ENCODE measurements at places on chromosomes 11 and 22.
A peak's percentile ranks its signal among the peaks of the same experiment; 100 is the strongest.

- DNase-seq, result no peak
Measured at GRCh38 chr11:80415580-80415979, 974.8 kb upstream of the TENM4 start.

DNA sequence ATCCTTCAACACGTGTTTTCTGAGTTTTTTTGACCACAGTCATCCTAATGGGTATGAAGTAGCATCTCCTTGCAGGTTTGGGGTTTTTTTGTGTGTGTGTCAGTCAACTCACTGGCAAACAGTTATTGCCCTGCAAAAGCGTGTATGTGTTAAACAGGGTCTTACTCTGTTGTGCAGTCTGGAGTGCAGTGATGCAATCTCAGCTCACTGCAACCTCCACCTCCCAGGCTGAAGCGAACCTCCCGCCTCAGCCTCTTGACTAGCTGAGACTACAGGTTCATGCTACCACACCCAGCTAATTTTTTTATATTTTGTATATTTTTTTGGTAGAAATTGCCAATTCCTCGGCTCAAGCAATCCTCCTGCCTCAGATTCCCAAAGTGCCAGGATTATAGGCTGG, 15.4 kb downstream of the CELSR1 start:
- no peak for DNase-seq

DNA sequence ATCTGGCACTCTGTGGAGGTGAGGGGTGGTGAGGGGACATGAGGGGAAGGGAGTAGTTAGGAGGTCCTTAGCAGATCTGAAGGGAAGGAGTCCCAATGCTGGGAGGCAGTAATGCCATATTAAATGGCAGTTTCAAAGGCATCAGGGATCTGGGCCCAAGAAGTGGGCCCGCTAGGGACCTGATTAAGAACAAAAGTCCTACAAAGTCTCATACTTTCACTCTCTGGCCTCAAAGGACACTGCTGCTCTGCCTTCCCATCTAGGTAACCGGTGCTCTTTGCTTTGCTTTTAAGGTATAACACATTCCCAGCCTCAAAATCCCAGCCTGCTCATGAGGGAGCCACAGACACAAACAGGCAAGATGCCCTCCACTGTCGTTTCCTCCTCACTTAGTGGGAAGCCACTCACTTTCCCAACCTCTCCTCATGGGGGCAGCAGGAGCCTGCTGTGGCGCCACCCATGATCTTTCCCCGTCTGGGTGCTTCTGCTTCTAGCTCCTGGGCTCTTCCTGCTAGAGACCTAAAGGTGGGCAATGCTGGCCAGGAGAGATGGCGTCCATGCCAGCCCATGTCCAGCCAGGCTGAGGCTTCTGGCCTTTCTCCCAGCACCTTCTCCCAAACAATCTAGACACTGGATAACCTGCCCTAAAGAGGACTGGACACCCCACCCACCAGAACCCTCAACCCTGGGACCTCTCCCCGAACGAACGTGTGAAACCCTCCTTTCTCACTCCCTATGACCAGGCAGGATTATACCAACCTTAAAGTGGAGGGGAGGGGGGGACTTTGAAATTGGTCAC, 68.3 kb downstream of the PLEKHA7 start:
- DNase-seq, result peak; percentile 74

- no peak for DNase-seq
Measured at GRCh38 chr11:110366291-110366690, 63.5 kb upstream of the FDX1 start.

DNA sequence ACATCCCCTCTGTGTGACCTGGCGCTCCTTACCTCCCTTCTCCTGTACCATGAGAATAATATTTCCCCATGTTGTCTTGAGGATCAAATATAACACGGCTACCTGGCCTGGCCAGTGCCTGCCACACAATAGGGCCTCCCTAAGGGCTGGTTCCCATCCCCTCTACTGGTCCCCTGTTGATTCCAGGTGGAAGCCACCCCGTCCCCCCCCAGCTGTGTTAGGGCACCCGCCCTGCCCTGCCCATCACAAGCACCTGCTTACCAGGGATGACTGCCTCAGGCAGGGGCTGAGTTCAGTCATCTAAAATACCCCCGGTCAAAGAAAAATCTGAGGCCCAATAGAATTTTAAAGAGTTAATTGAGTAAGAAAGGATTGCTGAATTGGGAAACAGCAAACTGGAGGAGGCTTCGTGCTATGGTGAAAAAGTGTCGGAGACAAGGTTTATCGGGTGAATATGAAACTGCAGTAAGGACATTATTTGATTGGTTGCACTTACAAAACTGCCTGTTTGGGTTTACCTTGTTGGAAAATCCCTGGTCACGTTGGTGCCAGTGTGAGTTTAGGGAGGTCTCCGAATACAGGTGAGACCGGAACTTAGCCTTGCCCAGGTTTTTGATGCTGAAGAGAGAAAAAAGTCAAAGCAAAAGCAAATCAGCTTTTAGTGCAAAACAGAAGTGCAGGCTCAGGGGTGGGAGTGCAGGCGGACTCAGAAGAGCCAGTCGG, 5.2 kb downstream of the APOL1 start:
- DNase-seq, result no peak

- no peak for DNase-seq
Measured at GRCh38 chr22:43889860-43890253, 2.0 kb downstream of the PNPLA5 start.

DNA sequence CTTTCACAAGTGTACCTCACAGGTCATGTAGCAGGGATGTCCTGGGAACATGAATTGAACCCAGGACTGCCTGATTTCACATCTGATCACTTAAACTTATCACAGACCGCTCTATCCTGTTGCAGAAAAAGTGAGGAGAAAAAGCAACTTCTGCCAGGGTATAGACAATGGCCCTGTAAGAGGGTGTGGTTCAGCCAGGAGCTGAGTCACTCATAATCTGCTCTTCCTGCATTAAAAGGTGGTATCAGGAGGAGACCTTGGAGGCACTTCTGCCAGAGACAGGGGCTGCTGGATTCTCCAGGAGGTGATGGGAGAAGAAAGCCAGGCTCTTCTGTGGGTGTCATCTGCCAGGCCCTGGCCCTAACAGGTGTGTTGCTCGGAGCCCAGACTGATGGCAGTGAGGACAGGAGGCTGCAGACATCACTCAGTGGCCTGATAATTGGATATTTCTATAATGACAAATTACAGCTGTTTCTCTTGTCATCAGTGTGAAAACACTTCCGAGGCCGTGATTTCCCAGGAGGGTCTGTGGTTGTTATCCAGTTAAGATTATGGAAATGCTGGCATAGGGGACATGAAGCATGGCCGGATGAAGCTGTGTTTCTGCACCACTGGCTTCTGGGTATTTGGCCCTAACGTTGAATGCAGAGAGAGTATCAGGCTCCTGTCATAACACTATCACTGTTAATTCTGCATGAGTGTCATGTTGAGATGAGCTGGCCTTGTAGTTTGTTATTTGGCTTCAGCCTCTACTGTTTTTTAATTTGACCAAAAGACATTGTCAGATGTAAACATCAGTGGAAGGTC, 125.1 kb upstream of the ZBED5 start:
- no peak for DNase-seq
